Bronchial smooth muscle cell (primary cell): ENCODE measurements at places on chromosomes 3 and 15. TPM values are rescaled to one million over a fixed set of nuclear protein-coding genes. Genes with fewer than 3 reads are reported as not detected.

Gene CDHR4
- 0.16 and 0.43 TPM in 2 replicates for total RNA-seq

Gene ZNF80
- total RNA-seq: not detected in 2 replicates

Gene PROK2
- not detected in 2 replicates for total RNA-seq

Gene FAM107A
- 0.09 and 0.16 TPM in 2 replicates for total RNA-seq

Gene ECE2
- not detected in 2 replicates for total RNA-seq

Gene FETUB
- not detected in 2 replicates for total RNA-seq

Gene ZPLD1
- total RNA-seq: under 0.01 TPM in 2 replicates

Gene EXD1
- under 0.01 TPM in 1 of 2 replicates, not detected in the other for total RNA-seq

Gene NDN
- 34.1 and 36.9 TPM in 2 replicates for total RNA-seq

Gene ERICH6
- total RNA-seq: under 0.01 and 0.17 TPM in 2 replicates

Gene CXCR6
- total RNA-seq: not detected in 2 replicates

Gene ADGRG7
- not detected in 2 replicates for total RNA-seq

Gene SLC6A1
- not detected in 2 replicates for total RNA-seq

Gene CKMT1A
- 0.16 and 0.26 TPM in 2 replicates for total RNA-seq

Gene P2RY12
- 0.09 and 0.16 TPM in 2 replicates for total RNA-seq

Gene ZNF148
- total RNA-seq: 23.3 and 36.5 TPM in 2 replicates

Gene UBE2E1
- 73.8 and 97.1 TPM in 2 replicates for total RNA-seq

Gene SLCO3A1
- total RNA-seq: 4.1 and 4.9 TPM in 2 replicates

Gene CFAP20DC
- 1.0 and 1.6 TPM in 2 replicates for total RNA-seq

Gene FSIP1
- 1.5 and 2.5 TPM in 2 replicates for total RNA-seq

Gene LTK
- total RNA-seq: 0.17 and 0.63 TPM in 2 replicates

Gene APBA2
- 0.16 and 0.77 TPM in 2 replicates for total RNA-seq

Gene TRMT10C
- total RNA-seq: 10.0 and 21.6 TPM in 2 replicates

Gene C3orf20
- total RNA-seq: not detected in 2 replicates

Gene CTXN2
- total RNA-seq: not detected in 2 replicates

Gene LHFPL4
- under 0.01 TPM in 2 replicates for total RNA-seq

Gene LAMB2
- 531 and 711 TPM in 2 replicates for total RNA-seq

Gene P2RY14
- total RNA-seq: not detected in 2 replicates

Gene LYSMD4
- total RNA-seq: 9.5 and 13.1 TPM in 2 replicates

Gene SPTSSB
- total RNA-seq: under 0.01 and 0.09 TPM in 2 replicates

Gene ACTC1
- total RNA-seq: 0.16 TPM in 1 of 2 replicates, not detected in the other

Gene ARPP21
- total RNA-seq: not detected in 2 replicates

Gene LRTM1
- total RNA-seq: not detected in 2 replicates

Gene TIGIT
- total RNA-seq: 0.32 TPM in 1 of 2 replicates, not detected in the other
